ENCODE measurements at places on chromosomes 5 and 9.

GRCh38 chr5:141883184-141883891 lies 5.1 kb upstream of the PCDH1 start:
- DNase-seq: no peak

DNA sequence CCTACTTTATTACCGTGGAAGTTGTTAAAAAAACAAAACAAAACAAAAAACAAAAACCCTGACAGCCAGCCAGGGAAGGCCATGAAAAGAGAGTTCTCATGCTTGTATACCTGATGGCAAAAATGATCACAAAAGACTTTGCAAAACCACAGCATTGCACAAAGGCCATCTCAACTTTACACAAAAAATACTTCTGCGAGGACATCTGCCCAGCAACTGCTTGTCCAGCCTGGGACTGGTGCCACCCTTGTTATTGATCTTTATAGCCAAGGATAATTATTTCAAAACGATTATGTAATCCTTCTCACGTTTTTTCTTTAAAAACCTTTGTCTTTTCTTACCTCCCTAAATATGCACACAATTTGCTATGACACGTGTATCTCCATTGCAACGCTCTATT lies 42.2 kb upstream of the SLC28A3 start:
- DNase-seq: no peak

DNA sequence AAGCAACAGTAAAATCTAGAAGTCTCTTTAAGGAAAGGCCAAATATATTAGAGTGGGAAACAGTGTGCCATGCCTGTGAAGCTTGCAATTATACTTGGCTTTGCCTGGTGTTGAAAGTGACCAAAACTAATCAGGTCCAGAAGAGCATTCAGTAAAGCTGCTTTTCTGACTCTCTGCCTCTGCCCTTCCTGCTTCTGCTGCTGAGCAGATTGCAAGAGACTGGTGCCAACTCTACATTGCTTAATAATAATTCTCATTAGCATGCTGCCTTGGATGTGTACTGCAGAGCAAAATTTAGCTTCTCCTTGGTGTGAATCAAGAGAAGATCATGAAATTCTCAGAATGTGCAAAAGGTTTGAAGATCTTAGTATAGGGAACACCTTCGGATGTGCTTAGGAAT lies 120.4 kb upstream of the RFX3 start:
- DNase-seq: no peak

GRCh38 chr5:37174928-37175327 lies 74.2 kb downstream of the CPLANE1 start:
- DNase-seq: no peak

DNA sequence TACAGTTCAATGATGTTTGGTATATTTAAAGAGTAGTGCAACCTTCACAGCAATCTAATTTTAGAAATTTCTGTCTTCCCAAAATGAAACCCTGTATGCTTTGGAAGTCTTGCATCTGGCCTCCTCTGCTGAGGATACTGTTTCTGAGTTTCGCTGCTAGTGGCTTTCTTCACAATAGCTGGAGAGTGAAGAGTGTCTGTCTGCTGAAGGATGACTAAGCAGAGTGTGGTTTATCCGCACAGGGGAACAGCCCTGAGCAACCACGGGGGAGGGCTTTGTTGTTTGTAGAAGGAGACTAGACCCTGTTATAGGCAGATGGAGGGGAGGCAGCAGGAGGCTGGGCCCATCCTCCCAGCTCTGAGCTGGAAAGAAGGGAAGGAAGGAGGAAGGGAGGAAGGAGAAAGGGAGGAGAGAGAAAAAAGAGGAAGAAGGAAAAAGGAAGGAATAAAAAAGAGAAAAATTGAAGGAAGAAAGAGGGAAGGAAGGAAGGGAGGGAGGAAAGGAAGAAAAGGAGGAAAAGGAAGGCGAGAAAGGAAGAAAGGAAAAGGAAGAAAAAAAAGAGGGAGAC lies 10.5 kb upstream of the IRX2 start:
- no peak for DNase-seq

GRCh38 chr5:16961131-16961530 lies 25.0 kb upstream of the MYO10 start:
- no peak for DNase-seq

DNA sequence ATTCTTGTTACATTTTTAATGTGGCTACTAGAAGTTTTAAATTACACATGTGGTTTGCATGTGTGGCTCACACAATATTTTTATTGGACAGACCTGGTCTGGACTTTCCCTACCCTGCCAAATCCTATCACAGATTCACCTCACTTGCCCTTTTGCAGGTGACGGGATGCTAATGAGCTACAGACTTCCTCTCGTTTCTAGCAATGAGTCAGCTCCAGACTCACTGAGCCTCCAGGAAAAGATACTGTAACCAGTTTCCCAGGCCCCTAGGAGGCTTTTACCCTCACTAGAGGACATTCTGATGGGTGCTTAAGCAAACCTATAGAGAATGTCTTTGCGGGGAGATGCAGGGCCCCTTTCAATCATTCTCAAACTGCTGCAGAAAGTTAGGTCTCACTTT lies 135.4 kb downstream of the WDR41 start:
- no peak for DNase-seq

GRCh38 chr5:76771705-76772405 lies 47.0 kb upstream of the F2RL1 start:
- DNase-seq: no peak

- DNase-seq: peak; percentile 48
These were observed at the start of gene CARD6 for GRCh38 chr5:40841068-40841805. Gene CARD6, plus strand, starts transcription at chr5:40841367. Its CDS starts 16 bp downstream, at chr5:40841383.

DNA sequence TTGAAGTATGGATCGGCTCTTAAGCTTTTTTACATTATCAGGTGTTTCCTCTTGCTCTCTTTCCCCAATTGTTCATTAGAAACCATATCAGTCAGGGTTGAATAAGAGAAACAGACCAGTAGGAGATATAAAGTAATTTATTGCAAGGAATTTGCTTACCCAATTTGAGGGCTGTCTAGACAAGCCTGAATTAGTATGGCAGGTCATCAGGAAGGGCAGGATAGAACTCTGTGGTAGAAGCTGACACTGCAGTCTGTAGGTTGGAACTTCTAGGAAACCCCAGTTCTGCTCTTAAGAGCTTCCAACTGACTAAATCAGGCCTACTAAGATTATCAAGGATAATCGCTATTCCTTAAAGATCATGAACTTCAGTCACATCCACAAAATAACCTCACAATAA lies 24.3 kb downstream of the ISOC1 start:
- no peak for DNase-seq

GRCh38 chr9:130667120-130667435 lies 2.7 kb downstream of the PRDM12 start:
- no peak for DNase-seq

GRCh38 chr9:114791736-114792135 lies 14.1 kb downstream of the TNFSF15 start:
- no peak for DNase-seq

- DNase-seq: no peak
These were observed 27.0 kb upstream of the RNF130 start for GRCh38 chr5:180098526-180098925.

DNA sequence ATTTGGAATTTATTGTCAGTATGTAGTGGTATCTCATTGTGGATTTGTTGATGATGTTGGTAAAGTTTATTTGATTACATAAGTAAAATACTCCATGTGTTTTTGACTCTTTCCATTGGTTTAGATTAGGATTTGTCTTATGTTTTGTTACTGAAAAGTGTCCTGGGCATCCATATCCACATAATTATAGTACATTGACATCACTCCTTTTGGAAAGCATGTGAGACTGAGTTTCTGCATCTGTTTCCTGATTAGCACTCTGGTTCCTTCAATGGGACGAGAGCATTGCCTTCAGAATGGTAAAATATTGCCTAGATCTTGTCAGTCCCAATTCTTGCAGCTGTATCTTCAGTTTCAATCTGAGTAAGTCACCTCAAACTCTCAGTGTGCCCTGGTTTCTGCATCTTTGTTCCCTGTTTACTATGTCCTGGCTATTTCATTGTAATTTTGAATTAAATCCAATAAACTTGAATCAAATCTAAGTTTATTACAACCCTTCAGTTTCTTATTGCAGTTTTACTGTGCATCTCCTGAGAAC lies 128.1 kb downstream of the FBXO38 start:
- no peak for DNase-seq

GRCh38 chr9:16710888-16711287 lies 159.6 kb downstream of the BNC2 start:
- no peak for DNase-seq

- DNase-seq: no peak
These were observed 421.4 kb upstream of the DAB2 start for GRCh38 chr5:39846144-39846543.

- peak; percentile 66 for DNase-seq
These were observed 36.8 kb upstream of the NEK6 start for GRCh38 chr9:124220946-124221451.

DNA sequence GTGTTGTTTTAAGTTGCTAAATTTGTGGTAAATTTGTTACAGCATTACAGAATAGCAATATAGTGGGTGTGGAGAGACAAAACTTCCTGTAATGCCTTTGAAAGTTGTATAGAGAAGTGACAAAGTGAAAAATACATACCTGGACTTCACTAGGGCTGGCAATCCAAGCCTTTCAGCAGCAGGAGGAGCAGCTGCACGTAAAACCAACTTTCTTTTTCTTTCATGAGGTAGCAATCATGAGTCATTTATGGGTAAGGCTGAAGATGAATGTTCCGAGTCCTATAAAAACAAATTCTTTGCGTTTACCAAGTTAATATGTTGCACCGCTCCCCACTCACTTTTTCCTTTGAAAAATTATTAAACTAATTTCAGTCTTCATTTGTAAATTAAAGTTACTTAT lies 1138.2 kb downstream of the TAF11L14 start:
- DNase-seq: no peak

- DNase-seq: no peak
These were observed 257.2 kb downstream of the KIF4B start for GRCh38 chr5:155270725-155271124.

- DNase-seq: peak; percentile 44
These were observed 8.1 kb downstream of the ARPC5L start for GRCh38 chr9:124869986-124870560.

- DNase-seq: no peak
These were observed 337.5 kb downstream of the ZNF608 start for GRCh38 chr5:124408738-124409453.
